Psoas muscle (tissue), 8 donors: ENCODE measurements at places on chromosomes 3 and 15. TPM values are rescaled to one million over a fixed set of nuclear protein-coding genes. Genes with fewer than 3 reads are reported as not detected.
A peak's percentile ranks its signal among the peaks of the same experiment; 100 is the strongest.

The POPDC2 gene
- polyA plus RNA-seq = 75.8 TPM

DNA sequence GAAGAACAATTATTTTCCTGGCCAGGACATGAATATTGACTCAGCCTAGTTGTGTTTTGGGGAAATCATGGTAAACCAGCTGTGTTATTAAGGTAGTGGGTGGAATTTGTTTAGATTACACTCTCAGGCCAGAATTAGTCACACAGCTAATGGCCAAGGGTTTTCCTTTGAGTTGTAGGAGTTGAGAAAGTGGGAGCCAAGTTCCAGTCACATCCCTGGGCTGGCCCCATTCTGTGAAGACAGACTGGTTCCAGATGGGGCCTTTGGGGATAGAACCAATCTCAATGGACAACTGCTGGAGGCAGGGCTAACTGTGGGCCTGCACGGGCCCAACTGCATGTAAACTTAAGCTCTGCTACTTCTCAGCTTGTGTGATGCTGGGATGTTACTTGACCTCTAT, 1.4 kb upstream of the RASL12 start:
- DNase-seq = no peak

- no peak for DNase-seq
Measured at GRCh38 chr3:193777524-193777923, 184.5 kb downstream of the OPA1 start.

DNA sequence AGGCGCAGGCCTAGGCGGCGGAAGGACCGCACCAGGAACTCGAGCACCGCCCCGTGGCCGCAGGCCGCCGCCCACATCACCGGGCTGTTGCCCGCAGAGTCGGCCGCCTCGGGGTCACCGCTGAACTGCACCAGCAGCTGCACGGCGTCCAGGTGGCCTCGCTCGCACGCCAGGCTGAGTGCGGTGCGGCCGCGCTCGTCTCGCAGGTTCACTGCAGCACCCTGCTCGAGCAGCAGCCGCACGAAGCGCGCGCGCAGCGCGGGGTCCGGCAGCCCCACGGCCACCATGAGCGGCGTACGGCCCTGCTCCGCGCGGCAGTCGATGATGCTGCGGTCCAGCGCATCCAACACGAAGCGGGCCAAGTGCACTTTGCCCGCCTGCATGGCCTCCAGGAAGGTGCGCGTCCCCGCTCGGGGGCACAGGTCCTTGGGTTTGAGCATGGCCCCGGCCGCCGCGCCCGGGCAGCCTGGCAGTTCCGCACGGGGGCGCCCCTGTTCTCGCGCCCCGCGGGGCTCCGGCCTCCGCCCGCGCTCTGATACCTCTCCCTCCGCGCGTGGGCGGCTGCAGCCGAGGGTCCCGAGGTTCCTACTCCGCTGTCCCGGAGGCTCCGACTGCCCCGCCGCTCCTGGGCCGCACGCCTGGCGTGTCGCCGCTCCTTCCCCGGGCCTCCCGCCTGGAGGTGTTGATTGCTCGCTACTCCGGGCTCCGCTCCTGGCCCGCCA, 556 bp downstream of the ANKRD63 start:
- peak; percentile 76 for DNase-seq

DNA sequence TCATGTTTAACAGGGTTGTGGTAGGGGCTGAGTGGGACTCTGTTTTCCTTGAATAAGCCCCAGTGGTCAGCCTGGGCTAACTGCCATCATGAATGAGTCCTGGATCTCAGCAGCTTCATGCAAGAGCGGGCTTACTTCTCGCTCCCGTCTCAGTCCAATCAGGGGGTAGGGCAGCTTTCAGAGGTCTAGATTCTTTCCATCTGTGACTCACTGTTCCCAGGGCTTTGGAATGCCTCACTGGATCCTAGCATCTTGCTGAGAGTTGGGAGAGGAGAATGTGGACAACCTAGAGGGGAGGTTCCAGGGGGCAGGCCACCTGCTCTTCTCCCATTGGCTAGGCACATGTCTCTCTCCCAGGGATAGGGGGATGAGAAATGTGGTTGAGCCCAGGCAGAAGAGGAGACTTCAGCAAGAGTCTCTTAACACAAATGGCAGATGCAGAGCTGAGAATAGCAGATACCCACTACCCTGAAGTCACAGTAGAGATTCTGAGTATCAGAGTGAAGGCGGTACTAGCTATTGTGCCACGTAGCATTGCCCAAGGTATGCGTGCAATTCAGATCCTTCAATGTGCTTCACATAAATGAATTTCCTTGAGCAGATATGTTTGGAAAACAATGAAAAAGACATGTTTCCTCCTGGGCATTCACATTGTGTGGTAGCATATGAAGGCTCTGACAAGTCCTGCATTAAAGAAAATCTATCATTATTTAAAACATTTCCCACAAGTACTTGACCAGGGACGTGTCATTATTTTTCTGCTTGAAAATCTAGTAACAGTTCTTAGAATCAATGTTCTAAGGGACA, 257.7 kb upstream of the PROK2 start:
- no peak for DNase-seq

GRCh38 chr3:187773233-187774184, 28.2 kb upstream of the BCL6 start:
- no peak for DNase-seq

DNA sequence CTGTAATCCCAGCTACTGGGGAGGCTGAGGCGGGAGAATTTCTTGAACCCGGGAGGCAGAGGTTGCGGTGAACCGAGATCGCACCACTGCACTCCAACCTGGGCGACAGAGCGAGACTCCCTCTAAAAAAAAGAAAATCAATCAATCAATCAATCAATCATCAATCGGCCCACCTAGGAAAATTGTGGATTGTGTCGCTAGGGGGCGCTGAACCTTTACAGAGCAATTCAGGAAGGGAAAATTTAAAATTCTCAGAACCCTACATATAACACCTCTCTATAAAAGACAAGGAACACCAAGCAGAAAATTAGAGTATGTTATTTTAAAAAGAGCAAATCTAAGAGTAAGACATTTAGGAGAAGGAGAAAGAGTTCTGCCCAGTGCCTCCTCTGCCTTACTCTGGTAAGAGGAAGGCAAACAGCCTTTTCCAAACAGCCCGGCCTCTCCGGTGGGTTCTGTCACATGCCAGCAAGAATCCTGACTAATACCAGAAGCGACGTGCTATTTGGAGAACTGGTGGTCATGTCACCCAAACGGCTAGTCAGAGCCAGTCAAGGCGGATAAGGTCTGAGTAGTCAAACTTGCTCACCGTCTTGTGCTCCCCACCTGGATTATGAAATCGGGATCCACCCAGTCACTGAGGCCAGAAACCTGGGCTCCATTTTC, 22.3 kb upstream of the SMCO1 start:
- DNase-seq = no peak

DNA sequence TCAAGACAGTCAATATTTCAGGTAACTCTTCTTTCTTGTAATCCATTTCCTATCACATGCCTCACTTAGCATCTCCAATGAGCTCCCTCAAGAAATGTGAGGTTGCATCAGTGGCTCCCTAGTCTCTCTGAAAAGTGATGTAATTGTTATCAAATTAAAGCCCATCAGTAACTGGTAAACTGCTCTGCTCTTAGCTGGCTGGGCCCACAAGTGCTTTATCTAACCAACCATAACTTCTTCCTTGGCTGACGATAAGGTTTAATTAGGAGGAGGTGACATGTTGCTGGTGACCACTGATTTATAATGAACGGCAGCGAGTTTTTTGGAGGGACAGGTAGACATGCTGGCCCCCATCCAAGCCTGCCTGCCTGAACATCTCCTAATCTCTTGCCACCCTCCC, 79.6 kb downstream of the RTP4 start:
- no peak for DNase-seq

- DNase-seq = no peak
Measured at GRCh38 chr3:28906561-28907310, 374.1 kb upstream of the RBMS3 start.

- peak; percentile 85 for DNase-seq
Measured at GRCh38 chr3:177358091-177358976, 161.1 kb upstream of the TBL1XR1 start.

DNA sequence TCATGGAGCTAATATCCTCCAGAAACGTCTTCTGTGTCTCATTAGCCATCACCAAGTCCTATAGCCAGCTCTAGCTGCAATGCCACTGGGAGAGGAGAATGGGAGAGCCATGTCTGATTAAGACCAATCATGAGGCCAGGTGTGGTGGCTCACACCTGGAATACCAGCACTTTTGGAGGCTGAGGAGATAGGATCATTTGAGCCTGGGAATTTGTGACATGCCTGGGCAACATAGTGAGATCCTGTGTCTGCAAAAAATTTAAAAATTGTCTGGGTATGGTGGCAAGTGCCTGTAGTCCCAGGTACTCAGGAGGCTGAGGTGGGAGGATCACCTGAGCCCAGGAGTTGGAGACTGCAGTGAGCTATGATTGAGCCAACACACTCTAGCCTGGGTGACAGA, 13.1 kb downstream of the MGLL start:
- no peak for DNase-seq

DNA sequence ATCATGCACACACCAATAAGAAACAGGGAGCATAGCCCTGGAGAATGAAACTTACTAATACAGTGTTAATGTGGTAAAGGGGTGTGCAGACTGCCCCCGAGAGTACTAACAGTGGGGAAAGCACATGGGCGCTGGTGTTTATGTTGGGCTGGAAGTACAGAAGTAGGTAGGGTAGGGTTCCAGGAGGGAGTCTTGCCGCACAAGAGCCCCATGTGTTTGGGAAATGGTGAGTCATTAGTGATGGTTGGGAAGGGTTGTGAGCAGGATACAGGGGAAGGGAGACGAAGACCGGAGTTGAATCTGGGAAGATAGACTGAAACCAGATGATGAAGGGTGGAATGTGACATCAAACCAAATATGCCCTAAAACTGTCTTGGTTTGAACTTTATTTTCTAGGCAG, 117.1 kb downstream of the THSD4 start:
- no peak for DNase-seq

- no peak for DNase-seq
Measured at GRCh38 chr3:188326968-188327367, 173.0 kb downstream of the LPP start.

- no peak for DNase-seq
Measured at GRCh38 chr15:26883466-26883865, 16.6 kb downstream of the GABRA5 start.
